ENCODE measurements at places on chromosomes 16 and 17. TPM values are rescaled to one million over a fixed set of nuclear protein-coding genes. Genes with fewer than 3 reads are reported as not detected.

Gene KCNJ18
- total RNA-seq = not detected

Gene KRTAP4-5
- total RNA-seq = not detected

Gene GPRC5C
- total RNA-seq = 345 TPM

Gene ATP1B2
- 0.30 TPM for total RNA-seq

Gene GFAP
- 8.2 TPM for total RNA-seq

Gene TBC1D3
- total RNA-seq = not detected

Data from renal cortical epithelial cell (primary cell).